ENCODE measurements at places on chromosomes 1 and 21. TPM values are rescaled to one million over a fixed set of nuclear protein-coding genes. Genes with fewer than 3 reads are reported as not detected.

DNA sequence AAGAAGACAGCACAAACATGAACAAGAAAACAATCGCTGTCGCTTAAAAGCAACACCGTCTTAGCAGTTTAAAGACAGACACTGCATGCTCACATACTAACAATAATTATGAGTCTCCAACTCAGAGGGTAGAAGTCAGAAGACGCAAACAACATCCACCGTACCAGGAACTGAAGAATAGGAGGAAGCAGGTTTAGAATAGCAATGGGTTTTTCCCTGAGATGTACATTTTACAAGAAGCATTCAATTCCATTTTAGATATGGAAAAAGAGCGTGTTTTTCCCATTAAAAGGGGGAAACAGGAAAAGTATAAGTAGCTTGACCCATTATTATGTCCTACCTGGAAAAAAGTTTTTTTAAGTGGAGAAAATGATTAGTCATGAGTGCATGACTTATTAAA, 34.5 kb upstream of the KCNE1 start:
- no peak for DNase-seq

Gene PTAFR
- total RNA-seq, result under 0.01 TPM

DNA sequence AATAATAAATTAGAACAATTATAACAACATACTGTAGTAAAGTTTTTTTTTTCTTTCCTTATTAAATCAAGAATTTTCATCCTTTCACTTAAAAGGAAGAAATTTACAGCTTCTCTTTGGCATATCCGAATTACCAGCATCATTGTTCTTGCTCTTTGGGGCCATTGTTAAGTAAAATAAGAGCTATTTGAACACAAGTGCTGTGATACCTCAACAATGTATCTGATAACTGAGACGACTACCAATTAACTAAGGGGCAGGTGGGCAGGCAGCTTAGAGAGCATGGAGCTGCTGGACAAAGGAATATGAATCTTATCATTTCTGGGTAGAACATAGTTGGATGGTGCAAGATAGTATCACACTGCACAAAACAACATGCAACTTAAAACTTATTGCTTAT, 719.9 kb upstream of the TMPRSS15 start:
- DNase-seq, result no peak

Gene MCOLN2
- total RNA-seq, result 1.7 TPM

Gene HAO2
- total RNA-seq, result not detected

All from fibroblast of villous mesenchyme (primary cell).